ENCODE measurements at places on chromosomes 2 and 18.

DNA sequence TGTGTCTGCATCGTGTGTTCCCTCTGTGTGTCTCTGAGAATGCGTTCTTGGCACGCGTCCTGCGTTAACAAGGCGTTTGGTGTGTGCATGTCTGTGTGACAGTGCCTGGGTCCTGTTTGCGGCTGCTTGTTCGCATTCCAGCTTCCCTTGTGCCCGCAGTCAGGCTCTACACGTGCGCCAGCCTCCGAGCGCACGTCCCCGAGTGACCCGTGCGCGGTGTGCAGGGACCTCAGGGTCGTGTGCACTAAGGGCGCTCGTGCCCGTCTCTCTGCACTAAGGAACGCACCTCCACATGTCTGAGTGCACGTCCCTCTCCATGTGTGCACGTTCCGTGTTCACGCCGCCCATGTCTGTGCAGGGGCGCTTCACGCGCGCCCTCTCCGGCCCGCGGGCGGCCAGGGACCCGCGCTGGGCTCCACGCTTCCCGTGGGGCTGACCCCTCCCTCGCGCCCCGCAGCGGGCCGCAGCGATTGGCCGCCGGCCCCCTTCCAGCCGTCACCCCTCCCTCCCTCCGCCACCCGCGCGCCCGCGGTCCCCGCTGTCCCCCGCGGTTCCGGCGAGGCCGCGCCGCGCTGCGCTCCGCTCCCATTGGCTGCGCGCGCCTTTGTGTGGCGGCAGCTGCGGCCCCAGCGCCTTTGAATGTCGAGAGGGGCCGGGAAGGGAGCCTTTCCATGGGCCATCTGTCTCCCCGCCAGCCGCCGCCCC lies 229.4 kb downstream of the HAUS1 start:
- DNase-seq, result no peak

GRCh38 chr2:152584301-152584700 lies 133.0 kb downstream of the PRPF40A start:
- no peak for DNase-seq

GRCh38 chr2:174662459-174662858 lies 64.9 kb upstream of the WIPF1 start:
- no peak for DNase-seq

GRCh38 chr18:61893309-61893970 lies 633 bp upstream of the RNF152 start:
- DNase-seq, result no peak

DNA sequence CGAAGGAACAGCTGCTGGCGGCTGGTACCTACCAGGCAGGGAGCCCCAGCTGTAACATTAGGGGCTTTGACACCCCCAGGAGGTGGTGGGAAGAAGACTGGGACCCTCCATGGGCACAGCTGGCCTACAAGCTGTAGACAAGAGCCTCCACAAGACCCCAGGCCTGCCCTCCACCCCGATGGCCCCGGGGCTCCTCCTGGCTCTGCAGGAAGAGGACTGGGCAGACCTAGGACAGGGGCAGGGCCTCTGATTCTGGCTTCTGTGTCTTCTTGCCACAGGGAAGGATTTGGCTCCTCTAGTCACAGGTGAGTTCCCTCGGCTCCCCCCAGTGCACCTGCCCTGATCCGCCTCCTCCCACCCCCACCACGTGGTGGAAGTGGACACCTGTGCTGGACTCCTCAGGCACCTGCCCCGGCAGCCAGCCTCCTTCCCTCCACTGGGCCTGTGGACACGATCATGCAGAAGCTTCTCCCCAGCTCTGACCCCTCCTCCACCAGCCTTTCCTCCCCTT lies 53.4 kb upstream of the ODC1 start:
- no peak for DNase-seq

GRCh38 chr2:21694079-21694878 lies 570.5 kb downstream of the TDRD15 start:
- no peak for DNase-seq

- no peak for DNase-seq
Measured at GRCh38 chr18:33706391-33706790, 128.4 kb downstream of the ASXL3 start.

DNA sequence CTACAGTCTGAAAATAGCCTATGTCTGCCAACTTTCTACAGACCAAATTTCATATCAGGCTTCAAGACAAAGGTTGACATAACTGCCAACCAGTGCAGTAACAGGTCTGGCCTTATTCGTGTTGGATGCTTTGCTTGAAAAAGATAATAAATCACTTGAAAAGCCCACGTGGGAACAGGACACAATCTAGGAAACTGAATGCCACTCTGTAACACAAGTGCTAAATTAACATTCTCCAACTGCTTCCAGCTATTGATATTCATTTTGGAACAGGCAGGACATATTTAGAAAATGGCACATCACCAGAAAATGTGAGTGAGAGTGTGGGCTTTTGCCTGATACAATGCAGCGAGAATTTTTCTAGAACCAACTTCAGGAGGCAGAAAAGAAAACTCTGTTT lies 165.9 kb upstream of the CCDC150 start:
- no peak for DNase-seq

GRCh38 chr2:198571393-198571792 lies 767.0 kb downstream of the PLCL1 start:
- DNase-seq, result no peak

GRCh38 chr2:234606896-234607295 lies 110.0 kb upstream of the ARL4C start:
- DNase-seq, result no peak

GRCh38 chr2:158239271-158239670 lies 137.6 kb downstream of the UPP2 start:
- DNase-seq, result no peak

GRCh38 chr2:105104208-105104731 lies 66.4 kb downstream of the MRPS9 start:
- no peak for DNase-seq

GRCh38 chr18:1392046-1392445 lies 487.4 kb downstream of the ADCYAP1 start:
- no peak for DNase-seq

DNA sequence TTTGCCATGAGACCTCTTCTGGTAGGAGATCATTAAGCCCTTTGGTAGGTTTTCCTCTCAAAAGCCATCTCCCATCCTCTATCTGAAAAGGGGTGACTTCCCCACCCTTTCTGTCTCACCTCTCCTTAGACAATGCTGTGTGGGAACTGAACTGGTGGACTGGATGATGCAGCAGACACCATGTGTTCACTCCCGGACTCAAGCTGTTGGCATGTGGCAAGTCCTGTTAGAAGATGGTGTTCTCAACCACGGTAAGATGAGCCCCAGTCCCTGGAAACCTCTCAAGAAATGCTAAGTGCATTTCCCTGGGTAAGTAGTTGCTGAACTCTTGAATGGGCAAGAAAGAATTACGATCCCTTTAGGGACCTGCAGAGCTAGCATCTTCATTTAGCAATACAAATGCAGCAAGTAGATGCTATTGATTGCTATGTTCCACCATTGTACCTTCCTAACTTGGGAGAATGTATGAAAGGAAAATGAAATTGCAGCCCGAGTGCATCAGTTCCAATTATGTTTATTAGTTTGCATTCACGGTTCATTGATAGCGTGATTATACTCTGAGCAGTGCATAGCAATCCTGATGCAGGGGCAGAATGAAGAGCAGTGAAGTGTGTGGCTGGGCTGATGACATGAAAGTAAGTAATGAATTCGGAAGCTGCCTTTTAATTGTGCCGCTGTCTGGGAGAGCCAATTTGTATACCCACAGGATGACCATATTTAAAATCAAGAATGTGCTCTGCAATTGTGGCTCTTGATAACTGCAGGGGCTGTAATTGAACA lies 110.0 kb upstream of the MAP3K20 start:
- no peak for DNase-seq

DNA sequence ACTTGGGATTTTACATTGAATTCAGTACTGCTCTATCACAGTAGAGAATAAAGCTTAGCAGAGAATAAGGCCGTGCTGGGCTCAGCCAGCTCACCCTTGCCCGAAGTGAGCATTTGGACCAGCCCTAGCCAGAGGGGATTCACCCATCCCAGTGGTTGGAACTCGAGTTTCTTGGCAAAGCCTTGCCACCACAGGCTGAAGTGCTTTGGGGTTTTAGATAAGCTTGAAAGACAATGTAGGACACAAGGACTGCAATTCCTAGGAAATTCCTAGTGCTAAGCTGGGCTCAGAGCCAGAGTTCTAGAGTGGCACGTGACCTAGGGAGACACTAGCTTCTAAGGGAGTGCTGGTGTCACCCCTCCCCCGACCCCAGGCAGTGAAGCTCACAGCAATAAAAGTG lies 28.0 kb downstream of the SERPINB11 start:
- no peak for DNase-seq

DNA sequence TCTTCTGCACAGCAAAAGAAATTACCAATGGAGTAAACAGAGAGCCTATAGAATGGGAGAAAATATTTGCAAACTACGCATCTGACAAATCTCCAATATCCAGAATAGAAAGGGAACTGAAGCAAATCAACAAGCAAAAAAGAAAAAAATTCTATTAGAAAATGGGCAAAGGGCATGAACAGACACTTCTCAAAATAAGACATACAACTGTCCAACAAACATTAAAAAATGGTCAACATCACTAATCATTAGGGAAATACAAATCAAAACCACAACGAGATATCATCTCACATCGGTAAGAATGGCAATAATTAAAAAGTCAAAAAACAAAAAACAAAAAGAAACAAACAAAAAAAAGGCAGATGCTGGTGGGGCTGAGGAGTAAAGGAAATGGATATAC lies 356.4 kb downstream of the ADCYAP1 start:
- no peak for DNase-seq

- DNase-seq, result no peak
Measured at GRCh38 chr2:97741686-97742085, 28.3 kb downstream of the ZAP70 start.

GRCh38 chr2:69465513-69466456 lies 28.6 kb upstream of the NFU1 start:
- no peak for DNase-seq

DNA sequence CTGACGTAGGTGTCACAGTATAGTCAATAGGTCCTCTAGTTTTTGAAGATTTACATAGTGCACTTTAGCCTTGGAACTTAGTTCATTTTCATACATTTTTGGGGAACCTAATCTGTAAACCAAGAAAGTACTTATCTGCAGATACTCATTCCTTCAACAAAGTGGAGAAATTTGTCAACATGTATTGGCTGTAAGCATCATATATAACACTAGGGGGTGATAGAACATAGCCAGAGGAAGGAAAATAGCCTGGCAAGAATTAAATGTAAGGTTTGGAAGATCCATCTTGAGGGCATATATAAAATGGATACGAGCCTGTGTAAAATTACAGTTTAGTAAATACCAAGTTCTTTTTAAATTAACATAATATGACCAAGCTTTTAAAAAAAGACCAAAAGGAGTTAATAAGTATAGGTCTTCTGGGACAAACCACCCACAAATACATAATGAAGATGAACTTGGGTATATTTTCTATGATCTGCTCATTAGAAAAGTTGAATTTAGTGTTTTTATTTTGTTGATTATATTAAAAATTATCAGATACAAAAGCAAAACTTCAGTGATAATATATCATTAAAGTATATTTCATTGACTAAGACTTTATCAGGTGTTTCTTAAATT lies 18.2 kb downstream of the RPL37A start:
- peak; percentile 17 for DNase-seq

DNA sequence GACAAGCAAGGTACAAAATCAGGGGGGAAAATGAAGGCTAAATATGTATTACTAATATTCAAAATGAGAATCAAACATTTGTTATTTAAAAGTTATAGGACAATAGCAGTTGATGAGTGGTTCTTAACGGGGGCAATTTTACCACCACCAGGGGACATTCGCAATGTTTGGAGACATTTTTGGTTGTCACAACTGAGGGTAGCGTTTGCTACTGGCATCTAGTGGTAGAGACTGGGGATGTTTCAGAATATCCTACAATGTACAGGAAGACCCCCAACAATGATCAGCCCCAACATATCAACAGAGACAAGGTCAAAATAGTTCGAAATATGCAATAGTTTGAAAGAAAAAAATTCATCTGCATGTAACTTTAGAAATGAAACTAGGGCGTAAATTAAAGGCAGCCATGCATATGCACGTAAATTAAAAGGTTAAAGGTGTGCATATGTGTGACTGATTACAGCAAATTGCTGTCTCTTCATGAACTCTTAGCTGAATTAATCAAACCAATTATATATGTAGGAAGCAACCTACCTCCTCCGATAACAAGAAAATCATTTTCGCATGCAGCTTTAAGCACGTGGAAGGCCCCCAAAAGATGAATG lies 61.2 kb upstream of the CUL3 start:
- DNase-seq, result no peak

- no peak for DNase-seq
Measured at GRCh38 chr2:28818053-28818452, 7.4 kb downstream of the SPDYA start.

DNA sequence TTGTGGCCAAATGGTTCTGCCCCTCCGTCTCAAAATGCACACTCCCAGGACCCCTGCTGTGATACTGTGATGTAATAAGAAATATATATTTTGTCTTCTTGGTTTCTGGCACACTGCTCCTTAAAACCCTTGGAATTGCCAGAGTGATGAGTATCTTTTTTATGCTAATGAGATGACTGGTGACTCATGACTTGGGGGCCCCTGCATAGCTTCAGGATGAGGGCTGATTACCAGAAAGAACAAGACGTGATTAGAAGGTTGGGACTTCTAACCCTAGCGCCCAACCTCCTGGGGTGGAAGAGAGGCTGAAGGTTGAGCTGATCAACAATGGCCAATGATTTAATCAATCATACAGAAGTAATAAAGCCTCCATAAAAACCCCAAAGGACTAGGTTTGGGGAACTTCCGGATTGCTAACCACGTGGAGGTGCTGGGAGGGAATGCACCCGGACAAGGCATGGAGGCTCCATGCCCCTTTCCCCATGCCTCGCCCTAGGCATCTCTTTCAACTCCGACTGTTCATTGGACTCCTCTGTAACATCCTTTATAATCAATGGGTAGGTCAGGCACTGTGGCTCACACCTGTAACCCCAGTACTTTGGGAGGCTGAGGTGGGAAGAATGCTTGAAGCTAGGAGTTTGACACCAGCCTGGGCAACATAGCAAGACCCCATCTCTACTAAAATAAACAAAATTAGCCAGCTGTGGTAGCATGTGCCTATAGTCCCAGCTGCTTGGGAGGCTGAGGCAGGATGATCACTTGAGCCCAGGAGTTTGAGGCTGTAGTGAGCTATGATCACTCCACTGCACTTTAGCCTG lies 89.1 kb downstream of the HS1BP3 start:
- DNase-seq, result no peak

GRCh38 chr2:150047620-150048222 lies 439.7 kb downstream of the RND3 start:
- DNase-seq, result no peak

- no peak for DNase-seq
Measured at GRCh38 chr2:189267925-189268579, 88.5 kb upstream of the COL5A2 start.

DNA sequence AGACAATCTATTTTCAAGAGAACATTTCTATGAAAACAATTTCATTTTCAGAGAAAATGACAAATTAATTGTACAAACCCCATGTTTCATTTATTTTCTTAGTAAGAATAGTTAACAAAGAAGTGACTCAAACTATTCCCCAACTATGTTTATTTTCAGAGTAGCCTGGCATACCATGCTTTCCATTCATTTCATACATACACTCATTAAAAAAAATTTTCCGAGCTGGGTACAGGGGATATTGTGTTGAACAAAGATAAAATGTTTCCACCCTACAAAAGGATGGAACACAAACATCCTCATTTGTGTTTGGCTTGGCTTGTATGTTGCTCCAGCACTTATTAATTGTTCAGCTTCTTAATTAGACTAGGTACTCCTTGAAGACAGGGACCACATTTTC lies 331.4 kb downstream of the EXOC6B start:
- no peak for DNase-seq

- no peak for DNase-seq
Measured at GRCh38 chr2:16686641-16687040, 21.0 kb upstream of the CYRIA start.
